ENCODE measurements at places on chromosomes 3 and 15. TPM values are rescaled to one million over a fixed set of nuclear protein-coding genes. Genes with fewer than 3 reads are reported as not detected.

The ATP13A5 gene
- total RNA-seq: not detected

The ZNF662 gene
- total RNA-seq: 2.3 TPM

The TMEM45A gene
- total RNA-seq: 160 TPM

The TNFAIP8L3 gene
- 6.9 TPM for total RNA-seq

The IL20RB gene
- 0.98 TPM for total RNA-seq

The FSTL1 gene
- total RNA-seq: 1,906 TPM

The CCDC54 gene
- total RNA-seq: not detected

The EIF1B gene
- 17.2 TPM for total RNA-seq
